ENCODE measurements at places on chromosomes 6 and 20.
A peak's percentile ranks its signal among the peaks of the same experiment; 100 is the strongest.

DNA sequence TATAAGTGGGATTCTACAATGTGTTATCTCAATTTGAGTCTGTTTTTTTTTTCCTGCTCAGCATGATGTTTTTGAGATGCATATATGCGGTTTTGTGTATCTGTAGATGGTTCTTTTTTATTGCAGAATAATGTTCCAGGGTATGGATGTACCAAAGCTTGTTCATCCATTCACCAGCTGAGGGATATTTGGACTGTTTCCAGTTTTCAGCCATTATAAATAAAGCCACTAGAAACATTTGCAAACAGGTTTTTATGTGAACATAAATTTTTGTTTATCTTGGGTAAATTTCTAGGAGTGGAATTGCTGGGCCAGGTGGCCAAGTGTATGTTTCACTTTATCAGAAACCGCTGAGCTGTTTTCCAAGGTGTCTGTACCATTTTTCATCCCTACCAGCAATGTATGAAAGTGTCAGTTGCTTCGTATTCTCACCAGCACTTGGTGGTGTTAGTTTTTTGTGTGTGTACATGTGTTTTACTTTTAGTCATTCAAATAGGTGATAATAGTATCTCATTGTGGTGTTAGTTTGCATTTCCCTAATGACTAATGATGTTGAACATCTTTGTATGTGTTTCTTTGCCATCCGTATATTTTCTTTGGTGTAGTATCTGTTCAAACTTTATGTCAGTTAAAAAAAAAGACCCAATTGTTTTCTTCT, 124.2 kb downstream of the CEBPB start:
- DNase-seq, result no peak

GRCh38 chr6:159104931-159105330, 60.1 kb upstream of the TAGAP start:
- DNase-seq, result no peak

DNA sequence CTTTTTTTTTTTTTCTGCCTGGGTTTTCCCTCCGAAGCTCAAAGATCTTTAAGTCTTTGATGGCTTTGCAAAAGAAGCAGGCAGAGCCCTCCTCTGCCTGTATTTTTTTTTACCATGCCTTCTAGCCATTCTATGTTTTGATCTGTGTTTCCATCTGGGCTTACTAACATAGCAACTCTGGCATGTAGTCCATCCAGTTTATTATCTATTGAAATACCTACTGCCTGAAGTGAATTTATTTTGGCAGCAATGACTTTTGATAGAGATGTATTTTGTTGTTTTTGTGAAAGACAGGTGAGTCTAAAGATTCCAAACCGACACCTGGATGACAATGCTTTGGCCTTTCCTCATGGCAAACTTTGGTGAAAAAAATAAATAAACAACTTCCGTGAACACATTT, 1157.7 kb upstream of the MAP3K7 start:
- no peak for DNase-seq

DNA sequence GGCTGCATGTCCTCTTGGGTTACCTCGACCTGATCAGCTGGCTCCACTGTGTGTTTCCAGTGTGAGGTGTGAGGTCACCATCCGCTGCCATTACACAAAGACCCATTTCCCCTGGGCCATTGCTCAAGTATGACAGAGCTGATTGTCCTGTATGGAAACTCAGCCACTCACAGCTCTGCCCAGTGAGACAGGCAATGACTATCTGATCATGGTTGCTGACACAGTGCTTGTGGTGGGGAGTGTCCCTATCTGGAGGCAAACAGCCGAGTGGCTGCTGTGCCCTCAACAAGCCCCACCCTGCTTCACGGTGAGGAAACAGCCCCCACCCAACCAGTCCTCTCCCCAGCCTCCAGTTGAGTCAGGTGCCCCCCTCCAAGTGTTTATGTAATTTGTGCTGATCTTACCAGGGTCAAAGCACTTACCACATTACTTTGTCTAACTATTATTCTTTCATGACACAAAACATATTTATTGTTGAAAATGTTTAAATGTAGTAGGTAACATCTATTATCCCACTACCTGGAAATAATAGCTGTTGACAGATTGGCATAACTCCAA, 11.7 kb upstream of the MAPK13 start:
- peak; percentile 74 for DNase-seq

GRCh38 chr6:137750297-137750696, 116.8 kb upstream of the TNFAIP3 start:
- no peak for DNase-seq

DNA sequence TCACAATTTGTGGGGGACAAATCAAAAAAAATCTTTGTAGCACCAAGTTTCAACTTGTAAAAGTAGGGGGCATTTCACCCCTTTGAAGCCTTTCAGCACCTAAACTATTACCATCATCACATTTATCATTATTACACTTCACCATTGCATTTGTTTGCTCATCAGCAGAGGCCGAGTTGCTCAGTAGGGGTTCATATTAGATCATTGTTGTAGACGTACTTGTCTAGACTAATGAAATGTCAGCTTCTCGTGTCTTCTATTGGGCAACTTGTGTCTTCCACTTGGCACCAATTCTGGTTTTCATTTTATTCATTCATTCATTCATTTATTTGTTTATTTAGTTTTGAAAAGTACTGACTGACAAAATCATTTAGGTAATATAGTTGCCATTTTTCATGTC, 338.3 kb upstream of the KCNQ5 start:
- DNase-seq, result no peak

GRCh38 chr20:5234158-5234557, 82.6 kb downstream of the PROKR2 start:
- DNase-seq, result no peak

- DNase-seq, result no peak
Observed at GRCh38 chr20:45117581-45117980, 2.6 kb upstream of the WFDC5 start.

DNA sequence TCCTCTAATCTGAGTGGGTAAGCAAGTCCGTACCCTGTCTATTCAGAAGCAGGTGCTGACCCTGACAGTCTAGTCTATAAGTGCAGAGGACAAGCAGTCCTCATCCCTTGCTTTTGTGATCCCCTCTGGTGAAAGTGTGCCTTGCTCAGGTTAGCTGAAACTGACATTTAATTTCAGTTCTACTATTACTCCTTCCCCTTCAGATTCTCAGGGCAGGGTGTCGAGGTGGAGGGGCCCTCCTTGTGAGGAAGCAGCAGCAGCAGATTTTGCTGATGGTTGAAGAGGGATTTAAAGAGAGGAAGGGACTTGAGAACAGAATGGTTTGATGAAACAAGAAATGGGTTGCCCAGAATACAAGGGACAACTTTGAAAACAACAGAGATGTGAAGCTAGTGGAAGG, 309.3 kb downstream of the CLIC5 start:
- DNase-seq, result peak; percentile 53

GRCh38 chr20:23492292-23492691, 1.4 kb downstream of the CST8 start:
- DNase-seq, result no peak

DNA sequence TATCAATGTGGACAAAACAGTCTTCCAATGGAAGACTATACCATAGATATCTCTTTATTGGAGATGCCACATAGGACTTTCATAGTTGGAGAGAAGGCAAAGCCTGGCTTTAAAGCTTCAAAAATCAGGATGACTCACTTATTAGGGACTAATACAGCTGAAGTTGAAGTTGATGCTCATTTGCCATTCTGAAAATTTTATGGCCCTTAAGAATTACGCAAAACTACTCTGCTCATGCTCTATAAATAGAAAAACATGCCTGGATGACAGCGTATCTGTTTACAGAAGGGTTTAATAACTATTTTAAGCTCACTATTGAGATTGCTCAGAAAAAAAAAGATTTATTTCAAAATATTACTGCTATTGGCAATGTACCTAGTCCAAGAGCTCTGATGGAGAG, 155.5 kb upstream of the DST start:
- DNase-seq, result no peak

DNA sequence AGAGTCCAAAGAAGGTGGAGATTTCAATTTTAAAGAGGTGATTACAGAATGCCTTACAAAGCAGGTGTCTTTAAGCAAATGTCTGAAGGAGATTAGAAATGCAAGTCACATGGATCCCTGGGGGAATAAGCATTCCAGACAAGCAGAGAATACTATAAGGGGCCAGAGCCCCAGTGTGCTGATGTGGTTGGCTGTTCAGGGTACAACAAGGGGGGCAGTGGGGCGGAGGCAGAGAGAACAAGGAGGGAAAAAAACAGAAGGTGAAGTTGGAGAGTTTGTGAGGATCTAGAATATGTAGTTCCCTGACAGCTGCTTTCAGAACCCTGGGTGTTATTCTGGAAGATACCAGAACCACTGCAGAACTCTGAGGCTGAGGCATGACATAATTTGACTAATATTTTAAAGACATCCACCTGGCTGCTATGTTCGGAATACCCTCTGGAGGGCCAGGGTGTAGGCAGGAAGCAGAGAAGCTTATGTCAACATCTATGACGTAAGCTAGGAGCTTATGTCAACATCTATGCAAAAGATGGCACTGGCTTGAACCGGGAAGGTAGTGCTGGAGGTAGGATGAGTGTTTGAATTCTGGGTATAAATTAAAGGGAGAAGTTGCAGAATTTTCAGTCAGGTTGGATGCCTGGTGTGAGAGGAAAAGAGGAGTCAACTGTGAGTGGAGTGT, 276.3 kb upstream of the AGPAT4 start:
- DNase-seq, result no peak

GRCh38 chr6:90382760-90383159, 86.1 kb upstream of the BACH2 start:
- no peak for DNase-seq

GRCh38 chr20:33097001-33097400, 17.6 kb downstream of the BPIFB4 start:
- DNase-seq, result no peak

GRCh38 chr6:150711584-150712504, 112.2 kb downstream of the PLEKHG1 start:
- DNase-seq, result no peak

DNA sequence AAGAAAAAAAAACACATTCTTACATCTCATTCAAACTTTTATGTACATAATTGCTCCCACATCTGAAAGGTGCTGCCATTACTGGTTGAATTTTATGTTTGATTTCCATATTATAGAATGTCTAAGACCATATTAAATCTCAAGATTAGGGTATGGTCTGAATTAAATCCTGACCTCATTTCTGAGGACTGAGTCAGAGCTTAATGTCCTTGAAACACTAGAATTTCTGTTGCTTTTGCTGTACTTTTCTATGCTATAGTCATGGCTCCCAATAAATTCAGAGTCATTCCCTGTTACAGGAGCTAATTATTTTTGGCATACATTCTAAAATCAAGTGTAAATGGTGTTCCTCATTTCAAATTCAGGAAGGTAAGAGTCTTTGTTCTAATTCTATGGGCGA, 285.3 kb upstream of the MANEA start:
- DNase-seq, result no peak

DNA sequence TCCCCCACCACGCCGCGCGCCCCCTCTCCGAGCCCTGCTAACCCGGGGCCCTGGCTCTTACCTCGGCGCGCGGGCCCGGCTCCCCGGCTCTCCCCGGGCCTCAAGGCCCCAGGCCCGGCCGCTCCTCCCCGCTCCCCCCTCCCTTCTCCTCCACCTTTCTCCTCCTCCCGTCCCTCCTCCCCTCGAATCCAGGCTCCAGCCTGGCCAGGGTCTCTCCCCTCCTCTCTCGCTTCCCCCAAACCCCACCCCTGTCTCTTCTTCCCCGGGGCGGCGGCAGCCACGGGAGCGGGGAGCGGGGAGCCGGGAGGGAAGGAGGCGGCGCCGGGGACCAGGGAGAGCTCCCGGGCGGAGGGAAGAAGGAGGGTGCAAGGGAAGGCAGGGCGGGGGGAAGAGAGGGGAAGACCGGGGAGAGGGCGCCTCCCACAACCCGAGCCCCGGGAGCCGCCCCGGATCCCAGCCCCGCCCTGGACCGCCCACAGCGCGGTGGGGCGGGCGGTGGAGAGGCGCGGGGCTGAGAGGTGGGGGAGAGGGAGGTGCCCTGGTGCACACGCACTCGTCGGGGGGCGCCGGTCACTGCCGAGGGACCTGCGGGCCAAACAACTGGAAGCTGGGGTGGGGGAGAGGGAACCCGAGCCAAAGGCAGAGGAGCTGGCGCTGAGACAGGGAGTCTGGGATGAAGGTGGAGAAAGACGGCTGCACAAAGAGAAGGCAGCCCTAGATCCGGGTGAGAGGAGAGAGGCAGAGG, at the start of gene GABBR1:
Gene GABBR1 (minus strand): TSS at position 395 of the 745 bp plus-strand sequence. CDS start 798 bp downstream, outside the sequence.
- DNase-seq, result peak; percentile 76

DNA sequence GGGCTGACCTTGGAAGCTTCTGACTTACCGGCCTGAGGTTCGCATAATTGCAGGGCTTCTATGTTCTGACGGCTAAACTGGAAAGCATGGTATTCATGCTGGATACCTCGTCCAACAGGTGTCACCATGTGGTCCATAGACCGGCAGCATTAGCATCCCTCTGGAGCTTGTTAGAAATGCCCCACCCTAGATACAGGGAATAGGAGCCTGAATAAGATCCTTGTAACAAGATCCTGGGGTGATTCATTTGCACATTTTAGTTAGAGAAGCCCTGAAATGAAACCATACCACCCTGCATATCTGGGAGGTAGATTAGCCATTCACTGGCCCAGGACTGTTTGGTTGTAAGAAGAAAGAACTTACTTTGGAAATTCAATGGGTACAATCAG, 77.7 kb downstream of the TMEM170B start:
- DNase-seq, result no peak

GRCh38 chr6:3948866-3949265, 99.7 kb downstream of the FAM50B start:
- no peak for DNase-seq

DNA sequence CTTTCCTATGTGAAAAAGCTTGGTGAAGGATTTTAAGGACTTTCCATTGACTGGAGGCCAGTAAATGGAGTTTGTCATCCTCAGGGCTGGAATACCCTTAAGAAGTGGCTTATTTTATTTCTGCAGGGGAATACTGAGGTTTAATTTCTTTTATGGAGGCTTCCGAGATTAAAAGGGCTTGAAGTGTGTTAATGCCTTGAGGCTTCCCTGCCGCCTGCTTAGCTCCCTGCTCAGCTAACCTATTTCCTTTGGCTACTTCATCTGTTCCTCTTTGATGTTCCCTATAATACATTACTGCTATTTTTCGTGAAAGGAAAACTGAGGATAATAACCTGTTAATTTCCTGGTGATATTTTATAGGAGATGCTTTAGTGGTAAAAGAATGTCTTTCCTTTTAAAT, 44.2 kb downstream of the HLA-DPB1 start:
- DNase-seq, result no peak

GRCh38 chr6:43172104-43173007, 1.3 kb downstream of the SRF start:
- peak; percentile 68 for DNase-seq

Measured in stimulated activated CD8-positive, alpha-beta memory T cell treated with anti-CD3 and anti-CD28 coated beads, Interleukin-4, amount 100 ng/mL, for 48 hours (primary cell).